ENCODE measurements at places on chromosomes 6 and 20.

GRCh38 chr6:15351631-15352030, 105.8 kb downstream of the JARID2 start:
- DNase-seq, result peak; percentile 11

DNA sequence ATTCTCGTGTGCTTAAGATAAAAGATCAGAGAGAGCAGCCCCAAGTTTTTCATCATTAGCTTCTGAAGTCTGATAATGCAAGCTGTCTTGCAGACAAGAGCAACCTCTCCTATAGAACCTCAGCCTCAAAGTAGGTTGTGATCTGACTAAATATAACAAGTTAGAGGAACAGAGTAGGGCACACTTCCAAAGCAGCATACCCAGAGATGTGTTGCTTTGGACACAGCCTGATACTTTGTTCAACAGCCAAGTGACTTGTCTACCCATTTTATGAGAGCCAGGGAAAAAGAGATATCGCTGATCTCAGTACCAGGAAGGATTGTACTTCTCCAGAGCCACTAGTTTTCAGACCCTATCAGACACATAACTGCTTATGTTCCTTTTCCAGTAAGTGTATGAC, 44.2 kb upstream of the OPRM1 start:
- no peak for DNase-seq

GRCh38 chr6:80148220-80148619, 41.7 kb downstream of the BCKDHB start:
- DNase-seq, result no peak

DNA sequence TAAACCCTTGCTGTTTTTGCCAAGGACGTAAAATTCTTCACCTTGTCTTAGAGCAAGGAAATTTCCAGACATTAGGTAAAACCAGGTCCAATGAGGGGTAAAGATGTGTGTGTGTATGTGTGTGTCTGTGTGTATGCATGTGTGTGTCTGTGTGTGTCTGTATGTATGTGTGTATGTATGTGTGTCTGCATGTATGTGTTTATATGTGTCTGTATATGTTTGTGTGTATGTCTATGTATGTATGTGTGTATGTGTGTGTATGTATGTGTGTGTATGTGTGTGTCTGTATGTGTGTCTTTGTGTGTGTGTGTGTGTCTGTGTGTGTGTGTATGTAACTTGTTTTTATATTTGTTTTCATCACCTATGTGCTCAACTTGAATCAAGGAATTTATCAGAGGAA, 373.7 kb downstream of the TAF4 start:
- no peak for DNase-seq

- no peak for DNase-seq
Measured at GRCh38 chr6:3466488-3467219, 9.8 kb upstream of the SLC22A23 start.

DNA sequence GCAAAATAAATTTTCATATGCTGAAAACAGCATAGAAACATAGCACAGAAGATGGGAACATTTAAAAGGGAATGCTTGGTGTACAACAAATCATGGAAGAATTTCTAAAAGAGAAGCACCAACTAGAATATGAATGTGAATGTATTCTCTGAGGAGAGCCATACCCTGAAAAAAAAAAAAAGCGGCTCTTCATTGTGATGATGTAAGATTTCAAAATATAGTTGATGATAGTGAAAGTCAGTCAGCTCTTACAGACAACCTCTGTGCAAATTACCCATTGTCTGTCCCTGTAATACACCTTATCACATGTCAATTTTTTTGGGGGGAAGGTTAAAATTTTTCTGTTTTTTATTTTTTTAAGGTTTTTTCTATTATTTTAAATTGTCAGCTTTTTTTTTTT, 58.6 kb upstream of the PTCHD4 start:
- DNase-seq, result no peak

DNA sequence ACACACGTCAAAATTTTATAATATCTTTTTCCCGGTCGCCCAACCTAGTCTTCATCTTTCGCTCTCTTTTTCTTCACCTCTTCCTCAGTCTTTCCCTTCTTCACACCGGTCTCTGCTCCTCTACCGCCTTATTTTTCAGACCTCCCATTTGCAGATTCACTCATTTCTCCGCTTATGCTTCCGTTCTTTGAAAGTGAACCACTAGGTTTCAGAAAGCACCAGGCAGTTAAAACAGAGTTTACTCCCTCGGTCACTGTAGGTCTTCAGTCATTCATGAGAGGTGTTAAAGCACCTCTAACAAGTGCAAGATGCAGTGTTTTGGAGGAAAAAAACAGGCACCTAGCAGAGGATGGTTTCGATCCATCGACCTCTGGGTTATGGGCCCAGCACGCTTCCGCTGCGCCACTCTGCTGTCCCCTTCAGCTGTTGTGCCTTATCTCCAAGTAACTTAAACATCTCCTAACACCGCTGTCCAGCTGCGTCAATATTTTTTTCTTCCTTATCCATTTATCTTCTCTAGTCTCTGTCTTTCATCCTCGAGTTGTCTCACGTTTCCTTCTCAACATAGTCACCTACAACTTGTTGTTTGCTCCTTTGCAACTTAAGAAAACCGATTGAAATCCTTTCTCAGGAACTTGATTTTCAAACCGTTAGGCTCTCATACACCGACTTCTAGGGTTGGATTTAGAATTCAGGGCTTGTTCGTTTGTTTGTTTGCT, 119.7 kb upstream of the ZNF184 start:
- no peak for DNase-seq

DNA sequence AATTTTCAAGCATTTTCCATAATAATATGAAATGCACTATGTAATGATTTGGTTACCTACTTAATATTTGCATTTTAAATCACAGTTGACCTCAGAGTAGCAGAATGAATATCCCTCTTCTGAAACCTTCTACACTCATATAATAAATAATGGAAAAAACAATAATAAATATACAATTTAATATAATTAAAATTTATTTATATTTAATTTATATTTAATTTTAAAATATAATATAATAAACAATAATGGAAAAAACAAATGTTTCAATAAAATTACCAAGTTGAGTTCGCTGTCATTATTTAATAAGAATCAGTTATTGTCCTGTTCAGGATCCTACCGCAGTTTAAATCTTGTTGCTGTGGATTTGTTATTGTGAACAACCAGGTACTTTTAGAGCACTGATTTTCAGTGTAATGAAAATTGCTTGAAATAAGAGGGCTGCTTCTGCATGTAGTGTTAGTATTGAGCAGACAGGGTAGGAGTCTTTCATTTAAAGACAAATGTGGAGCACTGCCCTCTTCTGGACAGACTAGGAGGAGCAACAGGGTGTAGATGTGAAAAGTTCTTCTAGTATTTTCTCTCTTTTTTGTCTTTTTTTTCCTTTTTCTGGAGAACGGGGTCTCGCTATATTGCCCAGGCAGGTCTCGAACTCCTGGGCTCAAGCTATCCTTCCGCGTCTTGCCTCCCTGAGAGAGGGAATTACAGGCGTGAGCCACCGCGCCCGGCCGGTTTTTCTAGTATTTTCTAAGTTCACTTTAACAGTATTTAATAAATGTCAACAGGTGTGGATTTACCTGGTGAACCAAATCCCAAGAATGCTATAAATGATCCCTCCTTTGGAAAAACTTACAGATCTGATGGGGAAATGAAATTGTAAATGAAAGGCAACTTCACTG, 13.6 kb downstream of the TRAPPC3L start:
- DNase-seq, result peak; percentile 14

DNA sequence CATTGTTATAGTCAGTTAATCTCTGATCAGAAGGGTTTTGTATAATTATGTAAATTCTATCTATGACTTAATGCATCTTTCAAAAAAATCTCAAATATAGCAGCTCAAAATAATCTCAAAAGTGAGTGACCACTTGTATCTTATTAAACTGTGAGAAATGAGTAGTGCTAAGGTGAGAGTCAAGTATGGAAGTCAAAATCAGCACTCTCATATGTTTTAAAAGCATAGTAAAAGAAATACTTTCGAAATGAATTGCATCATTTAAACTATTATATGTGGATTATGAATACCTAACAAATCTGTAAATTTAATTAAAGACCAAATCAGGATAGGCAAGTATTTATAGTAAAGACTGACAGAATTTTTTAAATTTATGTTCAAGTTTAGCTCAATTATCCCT, 645.6 kb downstream of the PHF3 start:
- DNase-seq, result no peak

- no peak for DNase-seq
Measured at GRCh38 chr6:129280749-129281148, 397.8 kb downstream of the LAMA2 start.

- no peak for DNase-seq
Measured at GRCh38 chr6:22716721-22717120, 147.4 kb downstream of the HDGFL1 start.

GRCh38 chr6:75656479-75656878, 54.8 kb downstream of the SENP6 start:
- no peak for DNase-seq

GRCh38 chr6:37069639-37070038, 64.2 kb downstream of the FGD2 start:
- DNase-seq, result no peak

GRCh38 chr6:132362442-132363185, 38.7 kb downstream of the MOXD1 start:
- DNase-seq, result no peak

GRCh38 chr20:50399555-50399916, 110.6 kb upstream of the PTPN1 start:
- DNase-seq, result no peak

- no peak for DNase-seq
Measured at GRCh38 chr6:20362623-20363022, 39.1 kb upstream of the E2F3 start.

- no peak for DNase-seq
Measured at GRCh38 chr6:3228771-3229565, 1.5 kb upstream of the TUBB2B start.

- no peak for DNase-seq
Measured at GRCh38 chr6:141403827-141404226, 728.9 kb upstream of the GJE1 start.

DNA sequence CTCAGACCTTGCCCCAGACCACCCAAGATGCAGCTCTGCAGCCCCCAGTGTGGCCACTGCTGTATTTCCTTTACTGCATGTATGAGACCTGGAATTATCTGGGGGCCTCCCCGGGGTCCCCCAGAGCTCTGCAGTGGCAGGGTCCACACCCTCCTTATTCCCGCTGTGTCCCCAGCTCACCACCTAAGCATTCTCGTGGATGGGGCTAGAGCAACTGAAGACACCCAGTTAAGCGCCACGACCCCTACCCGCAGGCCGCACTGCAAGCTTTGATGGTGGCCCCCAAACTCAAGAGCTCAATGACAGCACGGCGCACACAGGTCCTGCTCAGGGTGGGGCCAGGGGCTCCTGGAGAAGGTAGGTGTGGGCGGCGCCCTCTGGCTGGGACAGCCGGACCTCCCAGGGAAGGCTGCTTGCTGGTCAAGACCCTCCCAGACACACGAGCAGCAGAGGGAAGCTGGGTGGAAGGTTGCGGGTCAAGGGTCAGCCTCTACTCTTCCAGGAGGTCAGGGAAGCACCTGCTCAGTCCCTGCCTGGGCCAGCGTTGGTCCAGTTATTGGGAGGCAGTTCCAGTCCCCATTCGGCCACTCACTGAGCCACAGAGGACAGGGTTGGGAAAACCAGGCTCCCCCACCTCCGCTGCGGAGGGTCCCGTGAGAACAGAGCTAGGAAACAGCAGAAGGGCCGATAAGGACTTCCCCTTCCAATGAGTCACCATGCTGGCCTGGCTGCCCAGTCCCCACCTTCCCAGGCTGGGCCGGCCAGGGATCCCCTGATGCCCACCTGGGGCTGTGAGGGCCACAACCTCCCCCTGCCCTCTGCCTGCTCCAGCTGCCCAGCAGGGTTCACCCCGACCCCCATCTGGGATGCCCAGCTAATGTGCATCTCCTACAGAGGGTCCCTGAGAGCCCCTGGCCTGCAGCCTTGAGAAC, 2.9 kb downstream of the LAMA5 start:
- no peak for DNase-seq

GRCh38 chr20:611047-611842, 1.1 kb upstream of the TCF15 start:
- no peak for DNase-seq

DNA sequence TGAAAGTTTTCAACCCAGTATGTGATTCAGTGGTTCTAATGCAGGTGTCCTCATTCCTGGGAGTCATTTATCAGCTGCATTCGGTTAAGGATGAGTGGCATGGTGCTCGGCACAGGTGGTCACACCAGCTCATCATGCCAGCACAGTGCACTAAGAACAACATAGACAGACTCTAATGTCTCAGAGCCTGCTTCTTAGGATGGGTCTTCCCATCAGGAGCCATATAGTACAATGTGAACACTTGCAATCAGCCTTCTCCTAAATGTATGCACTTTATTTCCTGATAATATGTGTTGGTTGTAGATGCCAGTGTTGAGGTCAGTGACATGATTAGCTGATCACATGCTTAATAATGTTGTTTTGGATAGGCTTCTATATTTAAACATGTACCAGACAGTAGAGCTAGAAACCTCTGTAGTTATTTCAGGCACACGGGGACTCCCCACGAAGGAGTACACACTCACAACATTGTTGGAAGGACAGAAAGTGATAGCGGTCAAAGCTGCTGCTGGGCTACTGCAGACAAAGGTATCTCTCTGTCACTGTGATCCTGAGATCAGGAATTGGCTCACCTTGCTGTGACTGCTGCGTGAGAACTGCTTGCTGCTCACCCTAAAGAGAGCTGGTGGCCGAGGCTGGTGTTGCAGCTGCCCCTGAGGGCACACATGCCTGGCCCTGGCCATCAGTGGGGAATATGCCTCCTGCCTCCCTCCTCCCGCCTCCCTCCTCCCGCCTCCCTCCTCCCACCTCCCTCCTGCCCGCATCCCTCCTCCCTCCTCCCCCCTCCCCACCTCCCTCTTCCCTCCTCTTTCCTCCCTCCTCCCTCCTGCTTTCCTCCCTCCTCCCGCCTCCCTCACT, 195.4 kb downstream of the SMOC2 start:
- no peak for DNase-seq

DNA sequence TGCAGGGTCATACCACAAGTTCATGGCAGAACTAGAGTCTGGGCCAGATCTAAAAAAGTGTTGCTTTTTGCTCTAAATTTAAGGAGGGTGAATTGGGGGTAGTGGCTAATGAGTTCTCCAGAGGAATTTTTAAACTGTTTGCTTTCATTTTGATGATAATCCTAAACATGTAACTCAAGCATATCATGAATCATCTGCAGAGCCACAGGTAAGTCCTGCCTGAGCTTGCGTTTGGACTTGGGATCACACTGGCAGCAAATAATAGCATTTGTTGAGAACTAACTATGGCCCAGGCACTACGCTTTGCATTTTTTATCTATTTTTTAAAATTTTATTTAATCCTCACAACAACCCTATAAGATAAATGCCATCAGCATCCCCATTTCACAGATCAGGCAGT, 27.4 kb downstream of the FAM110A start:
- no peak for DNase-seq

DNA sequence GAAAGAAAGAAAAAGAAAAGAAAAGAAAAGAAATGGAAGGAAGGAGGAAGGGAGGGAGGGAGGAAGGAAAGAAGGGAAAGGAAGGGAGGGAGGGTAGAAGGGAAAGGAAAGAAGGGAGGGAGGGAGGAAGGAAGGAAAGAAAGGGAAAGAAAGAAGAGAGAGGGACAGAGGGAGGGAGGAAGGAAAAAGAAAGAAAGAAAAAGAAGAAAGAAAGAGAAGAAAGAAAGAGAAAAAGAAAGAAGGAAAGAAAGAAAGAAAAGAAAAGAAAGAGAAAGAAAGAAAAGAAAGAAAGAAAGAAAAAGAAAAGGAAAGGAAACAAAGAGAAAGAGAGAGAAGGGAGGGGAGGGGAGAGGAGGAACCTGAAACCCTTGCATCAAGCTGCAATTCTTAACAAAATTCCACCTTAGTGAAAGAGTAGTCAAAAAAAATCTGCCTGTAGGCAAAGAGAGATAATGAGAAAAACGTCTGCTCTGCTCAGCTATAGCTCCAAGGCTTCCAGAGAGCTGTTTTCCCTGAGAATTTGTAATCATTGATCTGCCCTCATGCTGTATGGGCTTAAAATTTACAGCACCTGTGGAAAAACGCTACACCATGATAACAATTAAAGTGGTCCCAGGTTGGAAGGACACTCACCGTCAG, 16.7 kb upstream of the MYCT1 start:
- DNase-seq, result no peak

Measured in hippocampal formation (tissue), 2 donors.